ENCODE measurements at places on chromosomes 4 and X.

DNA sequence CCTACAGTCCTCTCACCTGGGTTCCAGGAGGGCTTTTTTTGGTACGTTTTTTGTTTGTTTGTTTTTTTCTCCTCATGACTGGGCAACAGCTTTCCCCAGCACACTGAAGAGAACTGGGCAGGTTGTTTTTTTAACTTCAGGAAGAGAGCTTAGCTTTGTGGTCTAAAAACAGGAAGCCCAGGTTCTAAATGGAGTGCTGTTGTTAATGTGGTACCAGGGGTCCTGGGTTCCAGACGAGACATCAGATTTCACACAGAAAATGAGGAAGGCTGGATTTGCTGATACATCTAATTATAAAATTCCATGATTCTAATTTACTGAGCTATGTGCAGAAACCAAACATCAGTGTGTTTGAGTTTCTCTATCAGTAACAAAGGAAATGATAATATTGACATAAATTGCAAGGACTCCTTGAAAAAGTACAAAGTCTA, 4.2 kb downstream of the MYOZ2 start:
- DNase-seq, result no peak

GRCh38 chr4:116664198-116664597, 421.2 kb downstream of the TRAM1L1 start:
- DNase-seq, result no peak

DNA sequence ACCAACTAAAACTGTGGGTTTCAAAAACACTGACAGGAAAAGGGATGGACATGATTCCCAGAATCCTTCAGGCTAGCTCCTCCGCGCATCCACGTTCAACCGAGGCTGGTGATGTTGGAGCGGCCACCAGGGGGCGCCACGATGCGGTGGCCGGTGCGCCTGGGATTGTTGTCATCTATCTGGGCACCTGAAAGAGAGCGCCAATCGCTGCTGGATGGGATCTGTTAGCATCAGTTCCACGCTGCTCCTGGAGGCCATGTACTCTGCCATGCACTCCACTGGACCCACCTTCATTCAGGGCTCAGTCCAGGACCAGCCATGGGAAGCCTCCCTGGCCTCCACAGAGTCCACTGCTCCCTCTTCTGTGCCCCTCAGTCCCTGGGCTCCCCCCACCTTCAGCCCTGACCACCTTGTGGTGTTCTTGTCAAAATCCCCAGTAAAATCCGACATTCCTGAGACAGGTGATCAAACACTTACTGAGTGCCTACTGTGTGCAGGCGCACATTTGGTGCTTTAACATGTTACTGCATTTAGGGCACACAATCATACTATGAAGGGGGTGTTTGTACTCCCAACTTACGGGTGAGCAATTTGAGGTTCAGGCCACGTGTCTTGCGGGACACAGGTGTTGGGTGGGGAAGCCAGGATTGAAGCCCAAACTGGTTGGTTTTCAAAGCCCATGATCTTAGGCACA, 71.1 kb downstream of the CRMP1 start:
- DNase-seq, result no peak

GRCh38 chr4:128517739-128518510, 230.3 kb upstream of the PGRMC2 start:
- no peak for DNase-seq
